ENCODE measurements at places on chromosomes 6 and 20. TPM values are rescaled to one million over a fixed set of nuclear protein-coding genes. Genes with fewer than 3 reads are reported as not detected.

GPR6 gene
- not detected for total RNA-seq

FAM83C gene
- not detected for total RNA-seq

- no peak for DNase-seq
These were observed 205.5 kb downstream of the TSHZ2 start for GRCh38 chr20:53177687-53178086.

DNA sequence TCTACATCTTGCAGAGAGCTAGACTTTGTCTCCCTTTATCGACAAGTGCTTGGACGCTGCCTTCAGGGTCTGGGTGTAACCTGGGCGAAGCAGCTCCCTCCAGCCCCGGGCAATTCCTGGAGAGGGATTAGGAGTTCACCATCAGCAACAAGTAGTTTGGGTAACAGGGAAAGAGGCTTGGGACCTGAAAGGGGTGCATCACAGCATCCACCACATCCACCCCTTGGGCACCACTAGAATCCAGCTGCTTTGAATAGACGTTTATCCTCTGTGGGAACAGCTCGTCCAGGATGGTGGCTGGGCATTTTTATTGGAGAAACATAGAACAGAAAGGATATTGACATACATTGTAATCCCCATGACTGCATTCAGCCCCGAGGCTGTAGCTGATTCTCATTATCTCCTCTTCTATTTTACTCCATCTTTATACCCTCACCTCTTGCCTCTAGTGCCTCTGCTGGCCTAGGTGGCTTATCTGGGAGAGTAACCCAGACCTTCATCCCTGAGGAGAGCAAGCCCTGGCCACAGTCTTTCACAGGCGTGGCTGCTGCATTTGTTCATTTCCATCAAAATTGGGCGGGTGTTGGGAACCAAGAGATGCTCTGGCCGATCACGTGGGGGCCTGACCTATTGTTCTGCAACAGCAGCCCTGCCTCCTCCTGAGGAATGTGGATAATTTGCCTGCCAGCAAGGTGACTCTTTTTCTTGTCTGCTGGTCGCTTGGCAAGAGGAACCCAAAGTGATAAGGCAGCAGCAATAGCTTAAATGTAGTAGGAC is 109.2 kb upstream of the RALGAPA2 start:
- DNase-seq = no peak

DNA sequence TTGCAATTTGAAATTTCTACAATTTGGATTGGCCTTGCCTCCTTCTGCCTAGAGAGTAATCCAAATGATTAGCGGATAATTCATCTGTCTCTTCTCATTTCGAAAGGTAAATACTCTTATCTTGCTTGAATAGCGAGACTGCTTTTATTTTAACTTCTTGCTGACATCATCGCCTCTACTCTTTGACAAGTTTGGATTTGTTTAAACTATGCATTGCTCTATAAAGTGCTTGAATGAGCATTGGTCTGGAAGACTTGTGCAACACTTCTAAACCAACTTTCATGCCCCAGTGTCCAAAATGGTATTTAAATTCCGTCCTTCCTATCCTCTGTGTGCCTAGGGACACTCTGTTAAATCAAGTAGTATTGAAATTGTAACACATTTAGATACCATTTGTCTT is 384.1 kb upstream of the SLC35B3 start:
- DNase-seq = no peak

Data from Caki2 (cell line).